T-helper 2 cell treated with Interferon-gamma antibody and Interleukin-4, amounts not matched to agents 5 μg/mL and 100 μg/mL, for 36 hours (primary cell): ENCODE measurements at places on chromosomes 7 and 10.

GRCh38 chr10:75281974-75282373 is 46.2 kb upstream of the COMTD1 start:
- no peak for DNase-seq

- no peak for DNase-seq
Measured at GRCh38 chr10:14669576-14669975, 105.1 kb downstream of the FAM107B start.

- no peak for DNase-seq
Measured at GRCh38 chr7:50644114-50644513, 78.9 kb upstream of the DDC start.

DNA sequence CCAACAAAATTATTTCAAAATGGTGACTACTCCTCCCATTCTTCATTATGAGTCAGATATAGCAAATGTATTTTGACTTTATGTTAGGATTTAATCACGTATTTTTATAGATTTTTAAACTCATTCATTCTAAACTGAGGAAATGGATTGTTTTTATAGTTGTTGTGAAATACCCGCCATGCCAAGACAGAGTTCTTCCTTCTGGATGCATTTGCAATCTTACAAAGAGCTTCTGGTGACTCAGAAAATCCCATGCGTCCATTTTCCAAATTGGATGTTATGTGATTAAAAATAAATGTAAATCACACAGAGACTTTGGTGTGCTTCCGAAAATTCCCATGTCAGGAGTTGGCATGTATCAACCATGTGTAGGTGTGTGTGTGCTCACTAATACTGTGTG is 179.3 kb downstream of the TRIL start:
- DNase-seq = no peak

- DNase-seq = no peak
Measured at GRCh38 chr7:12851142-12851541, 163.7 kb downstream of the ARL4A start.

GRCh38 chr10:5894873-5895272 is 4.8 kb downstream of the FBH1 start:
- no peak for DNase-seq

- DNase-seq = no peak
Measured at GRCh38 chr10:96488161-96488935, 25.4 kb downstream of the TLL2 start.

GRCh38 chr7:132544999-132545398 is 31.3 kb downstream of the PLXNA4 start:
- DNase-seq = no peak

DNA sequence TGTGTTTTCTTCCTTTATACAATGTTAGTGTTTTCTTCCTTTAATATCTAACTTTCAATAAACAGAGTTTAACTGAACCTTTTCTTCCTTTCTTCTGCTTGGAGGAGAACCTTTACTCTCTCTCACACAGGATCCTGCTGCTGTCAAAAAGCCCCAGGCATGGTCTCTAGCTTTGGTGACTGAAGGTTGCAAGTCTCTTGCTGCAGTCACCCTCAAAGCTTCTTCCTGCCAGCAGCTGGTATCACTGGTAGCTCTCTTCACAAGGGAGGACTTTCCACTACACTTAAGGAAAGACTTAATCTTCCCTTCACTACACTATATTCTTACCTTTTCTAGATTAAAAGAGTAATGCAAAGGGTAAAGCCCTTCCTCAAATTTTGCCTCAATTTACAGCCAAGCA is 153.4 kb downstream of the SGMS1 start:
- no peak for DNase-seq

- no peak for DNase-seq
Measured at GRCh38 chr10:85003083-85003482, 674.7 kb downstream of the CCSER2 start.

DNA sequence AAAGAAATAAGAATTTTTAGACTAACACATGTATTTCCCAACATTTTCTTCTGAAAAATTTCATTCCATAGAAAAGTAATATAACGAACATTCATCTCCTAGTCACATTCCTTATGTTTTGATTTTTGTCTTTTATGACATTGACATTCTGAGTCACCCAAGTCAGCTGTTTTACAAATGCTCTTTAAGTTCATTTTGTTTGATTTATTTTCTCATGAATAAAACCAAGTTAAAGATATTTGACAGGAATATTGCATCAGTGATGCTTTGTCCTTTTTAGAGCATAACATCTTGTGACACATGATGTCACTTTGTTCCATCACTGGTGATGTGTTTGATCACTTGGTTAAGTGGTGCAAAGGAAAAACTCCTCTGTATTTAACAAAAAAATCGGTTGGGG is 48.4 kb downstream of the HGF start:
- no peak for DNase-seq

DNA sequence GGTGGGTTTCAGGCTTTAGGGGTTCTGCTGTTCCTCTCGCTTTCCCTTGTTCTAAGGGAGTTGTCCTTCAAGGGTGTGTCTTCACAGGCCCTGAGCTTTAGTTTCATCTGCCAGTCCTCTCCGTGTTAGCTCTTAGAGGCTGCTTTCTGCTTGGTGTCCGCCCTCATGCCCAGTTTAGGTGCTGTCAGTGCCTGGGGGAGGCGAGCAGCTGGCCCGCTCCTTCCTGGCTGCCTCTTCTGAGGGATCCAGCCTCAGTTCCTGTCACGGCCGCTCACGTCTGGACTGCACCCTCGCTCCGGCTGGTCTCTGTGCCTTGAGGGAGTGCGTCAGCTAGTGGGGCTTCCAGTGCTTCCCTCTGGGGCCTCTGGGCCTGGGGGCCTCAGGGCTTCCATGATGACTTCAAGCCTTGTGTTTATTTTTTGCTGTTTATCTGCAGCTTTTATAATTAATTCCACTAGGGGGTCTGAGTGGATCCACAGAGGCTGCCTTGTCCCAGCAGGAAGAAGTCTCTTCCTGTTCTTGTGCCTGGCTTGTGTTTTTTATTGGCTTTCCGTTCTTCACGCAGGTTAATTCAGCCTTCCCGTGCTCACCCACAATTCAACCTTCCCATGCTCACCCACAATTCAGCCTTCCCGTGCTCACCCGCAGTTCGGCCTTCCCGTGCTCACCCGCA is 33.0 kb downstream of the WDR37 start:
- DNase-seq = no peak

DNA sequence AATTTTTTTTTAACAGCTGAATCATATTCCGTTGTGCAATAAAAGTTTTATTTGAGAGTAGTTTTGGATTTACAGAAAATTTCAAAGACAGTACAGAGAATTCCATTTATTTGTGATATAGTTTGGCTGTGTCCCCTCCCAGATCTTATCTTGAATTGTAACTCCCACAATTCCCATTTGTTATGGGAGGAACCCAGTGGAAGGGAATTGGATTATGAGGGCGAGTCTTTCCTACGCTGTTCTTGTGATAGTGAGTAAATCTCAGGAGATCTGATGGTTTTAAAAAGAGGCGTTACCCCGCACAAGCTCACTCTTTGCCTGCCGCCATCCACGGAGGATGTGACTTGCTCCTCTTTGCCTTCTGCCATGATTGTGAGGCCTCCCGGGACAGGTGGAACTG is 228.0 kb upstream of the MAGI2 start:
- DNase-seq = no peak
